ENCODE measurements at places on chromosomes 1 and 21.

DNA sequence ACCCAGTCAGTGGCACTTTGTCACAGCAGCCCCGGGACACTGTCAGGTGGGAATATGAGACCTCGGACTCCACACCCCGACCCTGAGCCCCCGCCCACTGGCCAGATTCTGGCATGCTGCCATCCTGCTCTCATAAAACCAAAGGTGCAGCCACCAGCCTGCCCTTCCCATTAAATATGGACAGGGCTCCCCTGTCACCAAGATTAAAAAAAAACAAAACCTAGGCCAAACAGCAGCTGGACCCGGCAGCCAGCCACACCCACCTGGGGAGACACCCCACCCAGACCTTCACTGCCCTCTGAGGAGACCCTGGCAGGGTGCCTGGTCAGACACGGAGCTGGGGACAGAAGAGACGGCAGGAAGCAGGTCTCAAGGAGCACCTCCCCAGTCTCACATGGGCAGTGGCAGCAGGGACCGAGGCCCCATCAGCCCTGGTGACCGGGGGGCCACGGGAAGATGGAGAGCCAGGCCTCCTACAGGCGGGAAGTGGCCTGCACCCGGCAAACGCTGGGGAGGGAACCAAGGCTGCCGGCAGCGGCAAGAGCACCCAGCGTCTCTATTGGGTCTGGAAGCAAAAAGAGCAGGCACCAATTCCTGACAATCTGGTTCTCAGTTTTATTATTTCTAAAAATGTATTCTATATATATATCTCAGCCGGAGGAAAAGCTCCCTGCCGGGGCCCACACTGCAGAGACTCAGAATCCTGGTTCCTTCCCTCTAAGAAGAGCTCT, 61.9 kb downstream of the ACOT7 start:
- no peak for DNase-seq

- peak; percentile 42 for DNase-seq
Observed at GRCh38 chr1:151347523-151348246, 633 bp upstream of the RFX5 start.

- peak; percentile 55 for DNase-seq
Observed at GRCh38 chr1:53442299-53442698, 16.9 kb upstream of the DMRTB1 start.

- peak; percentile 16 for DNase-seq
Observed at GRCh38 chr1:188089461-188089860, 1260.7 kb downstream of the PLA2G4A start.

GRCh38 chr1:22414244-22414751, 37.4 kb upstream of the ZBTB40 start:
- no peak for DNase-seq

GRCh38 chr1:227898502-227899140, 49.1 kb downstream of the WNT9A start:
- no peak for DNase-seq

DNA sequence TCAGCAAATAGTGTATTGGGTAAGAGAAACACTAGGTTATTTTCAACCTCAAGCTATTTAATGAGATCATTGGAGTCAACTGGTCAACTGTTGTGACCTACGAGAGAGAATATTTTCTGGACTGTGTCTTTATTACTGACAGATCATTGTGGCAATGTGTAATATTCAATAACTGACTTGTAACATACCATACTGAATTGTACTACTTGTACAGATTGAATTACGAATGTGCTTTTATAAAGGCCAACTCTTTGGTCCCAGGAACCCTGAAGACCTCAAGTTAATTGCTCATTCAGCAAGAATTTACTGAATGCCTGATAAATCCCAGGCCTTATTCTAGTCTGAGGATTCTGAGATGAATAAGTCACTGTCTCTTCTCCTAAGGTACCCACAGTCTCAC, 56.1 kb upstream of the CAMK1G start:
- DNase-seq, result peak; percentile 85

- DNase-seq, result peak; percentile 71
Observed at GRCh38 chr1:201490708-201491131, 16.2 kb downstream of the CSRP1 start.

DNA sequence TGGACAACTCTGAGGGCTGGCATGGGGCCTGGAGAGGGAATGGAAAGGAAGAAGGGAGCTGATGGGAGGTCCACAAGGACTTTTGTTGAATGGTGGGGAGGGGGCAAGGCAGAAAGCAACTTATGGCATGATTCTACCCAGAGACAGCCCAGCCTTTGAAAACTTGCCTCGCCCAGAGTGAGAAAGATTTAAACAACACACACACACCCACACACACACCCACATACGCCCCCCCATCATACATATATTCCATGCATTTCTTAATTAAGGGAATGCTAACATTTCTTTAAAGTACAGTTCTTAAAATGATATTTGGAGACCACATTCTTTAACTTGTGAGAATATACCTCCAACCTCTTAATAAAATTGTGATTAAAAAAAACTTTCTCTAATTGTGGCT, 115.4 kb upstream of the F3 start:
- no peak for DNase-seq

GRCh38 chr1:229693129-229693900, 67.3 kb downstream of the URB2 start:
- DNase-seq, result no peak

- DNase-seq, result no peak
Observed at GRCh38 chr21:45113543-45113942, 39.2 kb downstream of the ADARB1 start.

Measured in HCEC 1CT (cell line).